Naive thymus-derived CD8-positive, alpha-beta T cell (primary cell): ENCODE measurements at places on chromosomes 12 and 14. TPM values are rescaled to one million over a fixed set of nuclear protein-coding genes. Genes with fewer than 3 reads are reported as not detected.

DNA sequence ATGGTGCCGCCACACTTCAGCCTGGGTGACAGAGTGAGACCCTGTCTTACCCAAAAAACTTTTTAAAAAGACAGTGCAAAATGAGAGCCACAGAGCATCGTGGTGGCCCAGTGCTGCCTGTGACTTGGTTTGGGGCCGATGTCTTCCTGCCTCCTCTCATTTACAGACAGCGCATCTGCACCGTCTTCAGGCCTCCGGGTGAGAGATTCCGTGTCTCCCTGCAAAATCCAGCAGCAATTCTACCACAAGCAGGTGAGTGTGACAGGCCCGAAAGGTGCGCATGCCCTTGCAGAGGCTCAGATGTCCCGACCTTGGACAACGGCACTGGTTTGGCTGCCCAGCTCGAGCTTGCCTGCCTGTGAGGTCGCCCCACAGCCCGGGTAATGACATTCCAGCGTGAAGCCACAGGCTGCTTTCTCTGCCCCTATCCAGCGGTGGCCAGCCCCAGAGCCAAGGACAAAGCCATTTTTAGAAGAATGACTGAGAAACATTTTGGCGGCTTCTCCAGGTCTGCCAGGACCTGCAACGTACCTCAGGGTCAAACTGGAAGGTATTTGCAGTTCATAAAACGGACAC, 70.3 kb upstream of the RFLNA start:
- H3K4me1 ChIP-seq = peaks cover 6% of the 10 kb centered on the region
- peaks cover 30% of the 10 kb centered on the region for H3K27me3 ChIP-seq
- DNase-seq = no peak
- no peak overlapping the region for H3K27ac ChIP-seq
- peaks cover 4% of the 10 kb centered on the region for H3K36me3 ChIP-seq

FIGNL2 gene
- 3.2 TPM for total RNA-seq

- no peaks in the 10 kb centered on the region for H3K36me3 ChIP-seq
- no peak for DNase-seq
- H3K27me3 ChIP-seq = peaks cover 11% of the 10 kb centered on the region
These were observed 149.1 kb downstream of the KLHL28 start for GRCh38 chr14:44812672-44813071.

GRCh38 chr14:28102001-28102400, 664.6 kb upstream of the FOXG1 start:
- H3K4me1 ChIP-seq = no peaks in the 10 kb centered on the region
- no peak overlapping the region for H3K4me3 ChIP-seq
- no peaks in the 10 kb centered on the region for H3K27me3 ChIP-seq
- H3K27ac ChIP-seq = no peak overlapping the region

DNA sequence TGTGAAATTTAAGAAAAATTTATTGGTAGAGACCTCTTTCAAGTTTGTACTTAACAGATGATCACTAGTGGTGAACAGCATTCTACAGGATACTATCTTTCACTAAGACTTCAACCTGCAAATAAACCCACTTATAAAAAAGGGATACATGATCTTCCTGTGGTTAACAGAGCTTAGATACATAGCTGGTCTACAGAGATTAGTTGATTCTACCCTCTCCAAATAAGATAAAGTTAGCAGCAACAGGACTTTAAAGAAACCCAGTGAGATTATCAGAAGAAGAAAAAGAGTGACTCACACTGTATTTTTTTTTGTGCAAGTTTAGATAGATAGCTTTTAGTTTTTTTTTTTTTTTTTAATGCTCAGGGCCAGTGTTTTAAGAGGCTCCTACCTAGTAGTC, 34.5 kb downstream of the USP44 start:
- H3K36me3 ChIP-seq = peaks cover 8% of the 10 kb centered on the region
- H3K27ac ChIP-seq = no peak overlapping the region
- no peak for DNase-seq
- H3K4me3 ChIP-seq = no peak overlapping the region
- no peaks in the 10 kb centered on the region for H3K4me1 ChIP-seq

DNA sequence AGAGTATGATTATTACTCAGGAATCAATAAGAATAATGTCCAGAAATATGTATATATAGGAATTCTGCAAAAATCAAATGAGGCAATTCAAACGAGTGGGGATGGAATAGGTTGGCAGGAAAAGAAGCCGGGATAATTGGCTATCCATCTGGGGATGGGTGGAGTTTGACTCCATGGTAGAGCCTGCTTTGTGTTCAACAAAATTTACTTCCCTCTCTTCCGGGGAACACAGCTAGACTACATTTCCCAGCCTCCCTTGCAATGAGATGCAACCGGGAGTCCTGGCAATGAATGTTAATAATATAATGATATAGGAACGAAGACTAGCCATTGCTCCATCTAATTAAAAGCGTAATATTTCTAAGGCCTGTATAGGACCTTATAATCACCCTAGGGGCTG, 146.6 kb downstream of the EFCAB11 start:
- H3K27ac ChIP-seq = no peak overlapping the region
- H3K36me3 ChIP-seq = no peaks in the 10 kb centered on the region
- H3K4me1 ChIP-seq = no peaks in the 10 kb centered on the region
- peaks cover 3% of the 10 kb centered on the region for H3K27me3 ChIP-seq
- DNase-seq = no peak

GRCh38 chr14:81765651-81766275, 232.1 kb upstream of the SEL1L start:
- DNase-seq = no peak
- no peaks in the 10 kb centered on the region for H3K36me3 ChIP-seq
- H3K27ac ChIP-seq = peak overlapping the region; percentile 72
- H3K4me1 ChIP-seq = no peaks in the 10 kb centered on the region

DNA sequence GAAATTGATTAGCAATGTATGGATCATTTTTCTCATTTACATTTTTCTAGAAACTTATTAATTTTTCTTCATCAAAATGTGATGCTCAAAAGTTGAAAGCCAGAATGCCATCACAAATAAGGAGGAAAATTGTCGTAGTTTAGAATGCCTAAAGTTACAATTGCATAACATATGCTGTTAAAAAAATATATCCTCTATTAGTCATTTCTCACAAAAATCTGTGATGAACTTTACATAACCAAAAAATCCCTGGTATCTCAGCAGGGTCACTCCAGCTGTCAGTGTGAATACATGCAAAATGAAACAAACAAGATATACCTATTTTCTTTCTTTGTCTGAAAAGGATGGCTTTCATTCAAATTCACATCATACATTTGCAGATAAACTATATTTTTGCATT, 358.9 kb downstream of the PAWR start:
- no peaks in the 10 kb centered on the region for H3K4me1 ChIP-seq
- H3K36me3 ChIP-seq = no peaks in the 10 kb centered on the region
- H3K27ac ChIP-seq = no peak overlapping the region
- H3K4me3 ChIP-seq = no peak overlapping the region

- peaks cover 14% of the 10 kb centered on the region for H3K27me3 ChIP-seq
- H3K4me3 ChIP-seq = no peak overlapping the region
- H3K36me3 ChIP-seq = no peaks in the 10 kb centered on the region
- no peak for DNase-seq
These were observed 7.6 kb downstream of the NYNRIN start for GRCh38 chr14:24406416-24406815.

GRCh38 chr14:52240623-52241022, 26.9 kb upstream of the PTGDR start:
- peaks cover 14% of the 10 kb centered on the region for H3K4me1 ChIP-seq
- H3K27me3 ChIP-seq = no peaks in the 10 kb centered on the region
- DNase-seq = no peak

RNF212B gene
- total RNA-seq = not detected

- DNase-seq = peak; percentile 64
- H3K27me3 ChIP-seq = peaks cover 3% of the 10 kb centered on the region
- peak overlapping the region; percentile 98 for H3K27ac ChIP-seq
- H3K36me3 ChIP-seq = peaks cover 6% of the 10 kb centered on the region
- H3K4me3 ChIP-seq = peak overlapping the region; percentile 97
These were observed 914 bp upstream of the CCND2 start for GRCh38 chr12:4272424-4273272.

EVL gene
- total RNA-seq = 1,493 TPM

GRCh38 chr12:118409834-118410233, 33.5 kb downstream of the SUDS3 start:
- DNase-seq = no peak
- no peak overlapping the region for H3K27ac ChIP-seq
- H3K36me3 ChIP-seq = peaks cover 58% of the 10 kb centered on the region
- no peak overlapping the region for H3K4me3 ChIP-seq

BEGAIN gene
- 1.5 TPM for total RNA-seq

DNA sequence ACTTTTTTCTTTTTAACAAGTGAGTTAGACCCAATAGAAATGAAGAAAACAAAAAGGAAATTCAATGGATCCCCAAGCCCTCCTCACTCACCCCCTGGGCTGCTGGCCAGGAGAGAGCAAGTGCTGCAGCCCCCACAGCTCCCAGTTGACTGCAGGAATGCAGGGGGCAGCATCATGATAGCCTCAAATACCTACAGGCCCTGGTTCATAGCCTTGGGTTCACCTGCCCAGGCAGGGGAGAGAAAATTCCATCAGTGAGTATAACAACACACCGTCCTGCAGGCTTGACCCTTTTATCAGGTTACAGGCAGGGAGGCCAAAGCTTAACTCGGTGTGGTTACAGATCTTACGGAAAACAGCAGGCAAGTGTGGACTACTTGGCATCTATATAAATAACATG, 76.3 kb downstream of the PHLDA1 start:
- H3K36me3 ChIP-seq = no peaks in the 10 kb centered on the region
- no peaks in the 10 kb centered on the region for H3K27me3 ChIP-seq
- H3K27ac ChIP-seq = no peak overlapping the region
- no peak overlapping the region for H3K4me3 ChIP-seq
- DNase-seq = no peak

DNA sequence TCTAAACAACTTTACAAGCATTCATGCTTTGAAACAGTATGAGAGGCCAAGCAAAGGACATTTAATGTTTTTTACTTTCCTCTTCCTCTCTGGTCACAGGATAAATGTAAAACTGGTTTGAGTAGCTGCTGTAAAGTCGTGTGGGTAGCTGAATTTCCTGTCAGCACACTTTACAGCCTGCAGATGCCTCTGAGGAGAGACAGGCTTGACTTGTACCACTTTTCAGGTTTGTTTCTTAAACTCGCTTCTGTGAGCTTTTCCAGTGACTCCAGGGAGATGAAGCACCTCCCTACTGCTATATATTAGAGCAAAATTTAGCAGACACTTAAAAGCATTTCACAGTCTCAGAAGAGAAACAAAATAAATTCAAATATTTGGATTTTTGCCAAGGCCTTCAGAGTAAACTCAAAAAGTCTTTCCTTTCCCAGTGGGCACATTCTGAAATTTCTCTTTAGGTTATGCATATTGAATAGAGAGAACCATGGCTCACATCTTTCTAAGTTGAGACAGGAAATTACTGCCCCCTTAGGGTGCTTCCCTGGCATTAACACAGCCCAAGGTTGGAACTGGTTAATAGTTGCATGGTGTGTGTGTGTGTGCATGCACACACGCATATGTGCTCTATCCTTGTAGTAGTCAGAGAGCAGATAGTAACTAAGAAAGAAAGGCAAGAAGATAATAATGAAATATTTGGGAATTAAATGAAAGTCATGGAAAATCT, 557.3 kb upstream of the MIS18BP1 start:
- H3K36me3 ChIP-seq = no peaks in the 10 kb centered on the region
- H3K27me3 ChIP-seq = no peaks in the 10 kb centered on the region
- H3K27ac ChIP-seq = no peak overlapping the region
- H3K4me3 ChIP-seq = no peak overlapping the region
- no peak for DNase-seq
- no peaks in the 10 kb centered on the region for H3K4me1 ChIP-seq

DNA sequence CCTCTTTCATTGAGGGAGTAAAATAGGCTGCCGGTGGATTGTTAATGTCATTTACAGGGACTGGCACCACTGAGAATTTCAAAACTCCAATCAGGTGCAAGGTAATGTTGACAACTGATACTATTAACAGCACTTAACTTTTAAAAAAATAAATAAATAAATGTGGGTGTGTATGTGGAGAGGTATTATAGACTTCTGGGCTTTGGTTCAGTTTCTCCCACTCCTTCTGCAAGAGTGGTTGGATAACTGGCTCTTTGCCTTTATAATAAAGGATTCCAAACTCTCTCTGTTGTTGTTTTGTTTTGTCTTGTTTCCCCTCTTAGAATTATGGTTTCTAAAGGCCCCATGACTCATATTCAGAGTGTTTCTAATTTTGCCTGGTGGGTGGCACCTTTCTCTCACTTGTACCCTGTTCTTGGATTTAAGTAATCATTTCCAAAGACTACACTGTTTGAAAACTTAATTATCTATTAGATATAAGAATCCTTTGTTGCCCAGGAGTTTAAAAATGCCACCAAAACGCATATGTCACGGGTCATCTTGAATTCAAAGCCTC, 151.6 kb upstream of the ARID2 start:
- peaks cover 1% of the 10 kb centered on the region for H3K4me1 ChIP-seq
- no peak for DNase-seq
- no peaks in the 10 kb centered on the region for H3K36me3 ChIP-seq
- H3K27ac ChIP-seq = no peak overlapping the region

DNA sequence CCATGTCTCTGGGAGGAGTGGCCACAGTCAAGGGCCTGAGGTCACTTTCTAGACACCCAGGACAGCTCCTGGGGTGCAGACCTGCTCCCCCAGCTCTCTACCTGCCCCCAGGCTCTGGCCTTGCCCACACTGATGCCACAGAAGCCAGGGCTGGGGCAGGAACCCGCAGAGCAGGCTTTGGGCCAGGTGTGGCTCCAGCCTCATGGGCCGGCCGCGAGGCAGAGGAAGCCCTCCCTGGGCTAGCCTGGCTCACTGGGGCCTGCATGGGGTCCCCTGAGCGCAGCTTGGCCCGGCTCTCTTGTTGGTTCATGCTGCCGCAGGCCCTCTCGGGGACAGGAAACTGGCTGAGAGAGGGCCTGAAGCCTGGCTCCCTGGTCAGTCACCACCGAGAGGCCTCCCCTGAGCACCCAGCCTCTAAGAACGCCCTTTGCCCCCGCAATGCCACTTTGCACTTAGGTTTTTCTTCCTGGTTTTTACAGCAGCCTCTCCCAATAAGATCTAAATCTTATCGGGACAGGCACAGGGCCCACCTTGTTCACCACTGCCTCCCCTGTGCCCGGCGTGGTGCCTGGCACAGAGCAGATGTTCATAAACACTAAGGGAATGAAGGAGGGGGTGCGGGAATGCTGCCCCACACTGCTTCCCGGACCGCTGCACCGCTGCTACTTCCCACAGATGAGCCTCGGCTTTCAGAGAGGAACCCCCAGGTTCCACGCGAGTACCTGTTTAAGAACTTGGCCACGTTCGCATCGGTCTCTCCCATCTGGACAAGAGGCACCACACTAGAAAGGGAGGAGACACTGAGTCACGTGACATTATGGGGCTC, 14.7 kb downstream of the MMAB start:
- H3K27ac ChIP-seq = no peak overlapping the region
- no peaks in the 10 kb centered on the region for H3K4me1 ChIP-seq
- no peak overlapping the region for H3K4me3 ChIP-seq
- no peak for DNase-seq

KRT74 gene
- total RNA-seq = 0.26 TPM

GRCh38 chr14:61174987-61175386, 106.2 kb downstream of the TMEM30B start:
- peaks cover 8% of the 10 kb centered on the region for H3K4me1 ChIP-seq
- H3K36me3 ChIP-seq = peaks cover 4% of the 10 kb centered on the region
